ENCODE measurements at places on chromosomes 1 and 21. TPM values are rescaled to one million over a fixed set of nuclear protein-coding genes. Genes with fewer than 3 reads are reported as not detected.

XCL1 gene
- 0.42 TPM for total RNA-seq

FCER1G gene
- 44.6 TPM for total RNA-seq

FHAD1 gene
- under 0.01 TPM for total RNA-seq

ADGRL2 gene
- 73.9 TPM for total RNA-seq

POU3F1 gene
- not detected for total RNA-seq

RAB7B gene
- total RNA-seq = 1.2 TPM

CASQ2 gene
- 95.6 TPM for total RNA-seq

TMEM269 gene
- 0.06 TPM for total RNA-seq

PLA2G2D gene
- total RNA-seq = not detected

TMPRSS2 gene
- 0.13 TPM for total RNA-seq

PRRX1 gene
- total RNA-seq = 26.9 TPM

ANKRD34A gene
- total RNA-seq = 1.3 TPM

C1QC gene
- total RNA-seq = 171 TPM

NLRP3 gene
- 1.7 TPM for total RNA-seq

TTLL7 gene
- 26.2 TPM for total RNA-seq

CFHR5 gene
- total RNA-seq = not detected

FCGR3B gene
- 2.1 TPM for total RNA-seq

ANKRD45 gene
- total RNA-seq = 0.33 TPM

RIPK4 gene
- 1.2 TPM for total RNA-seq

LCA5L gene
- 2.8 TPM for total RNA-seq

TEKT2 gene
- total RNA-seq = not detected

All from esophagus muscularis mucosa (tissue), 4 donors.